ENCODE measurements at places on chromosomes 12 and 14.

- DNase-seq = peak; percentile 54
Observed at GRCh38 chr12:69935651-69936100, 110.6 kb downstream of the MYRFL start.

GRCh38 chr12:109098183-109098604 is 797 bp downstream of the UNG start:
- DNase-seq = no peak

- DNase-seq = no peak
Observed at GRCh38 chr14:96088911-96089310, 49.7 kb downstream of the C14orf132 start.

- DNase-seq = no peak
Observed at GRCh38 chr12:26846416-26846815, 13.4 kb upstream of the ITPR2 start.

DNA sequence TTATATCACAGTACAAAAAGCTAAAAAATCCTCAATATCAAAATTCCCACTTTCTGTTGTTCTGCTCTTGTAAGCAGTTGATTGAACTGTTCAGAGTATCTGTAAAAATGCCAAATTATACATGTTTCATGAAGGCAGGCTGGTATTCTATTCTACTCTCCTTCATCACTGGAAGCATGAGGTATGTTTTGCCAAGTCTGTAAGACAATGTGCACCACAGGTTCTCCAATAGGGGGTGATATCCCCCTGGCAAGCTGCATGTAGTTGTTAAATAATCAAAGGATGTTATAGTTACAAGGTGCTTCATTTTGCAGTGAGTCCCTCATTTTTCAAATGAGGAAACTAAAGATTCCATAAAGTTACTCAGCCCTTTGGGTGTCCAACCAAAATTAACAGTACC is 15.1 kb upstream of the NEK9 start:
- peak; percentile 16 for DNase-seq

DNA sequence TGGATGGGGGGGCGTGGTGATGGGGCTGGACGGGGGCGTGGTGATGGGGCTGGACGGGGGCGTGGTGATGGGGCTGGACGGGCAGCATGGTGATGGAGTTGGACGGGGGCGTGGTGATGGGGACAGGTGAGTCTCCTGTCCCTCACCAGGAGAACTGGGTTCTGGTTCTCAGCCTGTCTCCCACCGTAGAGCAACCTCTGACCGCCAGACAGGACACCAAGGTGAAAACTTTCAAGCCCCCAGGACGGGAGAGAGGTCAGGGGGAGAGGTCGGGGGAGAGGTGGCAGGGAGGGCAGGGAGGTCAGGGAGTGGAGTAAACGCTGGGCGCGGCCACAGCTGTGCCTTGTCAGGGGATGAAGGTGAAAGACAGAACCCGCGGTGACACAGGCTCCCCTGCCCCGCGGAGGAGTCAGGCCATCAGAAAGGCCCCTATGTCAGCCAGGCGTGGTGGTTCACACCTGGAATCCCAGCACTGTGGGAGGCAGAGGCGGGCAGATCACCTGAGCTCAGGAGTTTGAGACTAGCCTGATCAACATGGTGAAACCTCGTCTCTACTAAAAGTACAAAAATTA is 84.6 kb downstream of the GALNT9 start:
- no peak for DNase-seq

- no peak for DNase-seq
Observed at GRCh38 chr12:112812600-112813406, 21.3 kb downstream of the RPH3A start.

GRCh38 chr14:79629411-79630287 is 581.7 kb downstream of the DIO2 start:
- DNase-seq = no peak

- DNase-seq = peak; percentile 35
Observed at GRCh38 chr12:91663310-91663709, 480.7 kb upstream of the DCN start.

DNA sequence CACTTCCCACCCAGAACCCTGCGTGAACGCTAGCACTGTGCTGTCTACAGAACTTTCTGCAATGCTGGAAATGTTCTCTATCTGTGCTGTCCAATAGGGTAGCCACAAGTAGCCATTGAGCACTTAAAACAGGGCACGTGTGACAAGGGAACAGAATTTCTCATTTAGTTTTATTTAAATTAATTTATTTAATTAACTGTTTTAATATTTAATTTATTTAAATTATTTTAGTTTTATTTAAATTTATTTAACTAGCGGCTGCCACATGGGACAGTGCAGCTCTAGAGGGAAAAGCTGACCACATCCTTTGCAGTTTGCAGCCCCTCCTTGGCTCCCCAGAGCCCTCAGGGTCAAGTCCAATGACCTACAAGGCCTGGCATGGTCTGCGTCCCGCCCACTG is 35.0 kb upstream of the CORO1C start:
- DNase-seq = no peak

- no peak for DNase-seq
Observed at GRCh38 chr14:32779840-32780239, 158.8 kb upstream of the NPAS3 start.

DNA sequence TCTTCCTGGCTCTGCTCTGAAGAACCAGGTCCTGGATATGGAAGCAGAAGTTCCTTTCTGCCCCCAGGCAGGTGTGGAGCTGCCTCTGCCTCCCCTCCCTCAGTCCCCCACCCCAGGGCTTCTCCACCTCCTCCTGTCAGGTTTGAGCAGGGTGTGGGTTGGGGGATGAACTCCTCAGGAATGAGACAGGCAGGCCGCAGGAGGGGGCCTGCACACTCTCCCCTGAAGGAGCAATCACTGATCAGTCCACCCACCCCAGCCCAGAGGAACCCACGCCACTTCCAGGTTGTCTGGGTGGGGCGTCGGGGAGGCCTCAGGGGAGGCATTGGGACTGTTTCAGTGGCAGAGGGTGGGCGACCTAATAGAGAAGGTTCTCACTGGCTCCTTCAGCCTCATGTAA is 26.6 kb downstream of the FAIM2 start:
- DNase-seq = no peak

DNA sequence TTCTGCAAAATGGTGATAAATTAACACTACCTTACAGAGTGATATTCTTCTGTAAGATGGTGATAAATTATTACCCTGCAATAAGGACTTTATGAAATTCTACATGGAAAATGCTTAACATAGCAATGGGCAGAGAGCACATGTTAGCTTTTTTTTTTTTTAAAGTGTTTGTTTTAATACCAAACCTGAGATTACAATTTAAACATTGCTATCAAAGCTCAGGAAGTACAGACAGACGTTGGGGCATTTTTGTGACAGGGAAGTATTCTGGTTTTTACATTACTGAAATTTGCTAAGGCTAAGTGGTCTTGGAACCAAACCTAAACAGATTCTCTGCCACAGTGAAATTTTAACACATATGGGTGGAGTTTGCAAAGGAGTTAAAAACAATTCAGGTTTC is 133.1 kb downstream of the FGD4 start:
- DNase-seq = no peak

GRCh38 chr12:5713599-5714081 is 231.4 kb downstream of the ANO2 start:
- no peak for DNase-seq

DNA sequence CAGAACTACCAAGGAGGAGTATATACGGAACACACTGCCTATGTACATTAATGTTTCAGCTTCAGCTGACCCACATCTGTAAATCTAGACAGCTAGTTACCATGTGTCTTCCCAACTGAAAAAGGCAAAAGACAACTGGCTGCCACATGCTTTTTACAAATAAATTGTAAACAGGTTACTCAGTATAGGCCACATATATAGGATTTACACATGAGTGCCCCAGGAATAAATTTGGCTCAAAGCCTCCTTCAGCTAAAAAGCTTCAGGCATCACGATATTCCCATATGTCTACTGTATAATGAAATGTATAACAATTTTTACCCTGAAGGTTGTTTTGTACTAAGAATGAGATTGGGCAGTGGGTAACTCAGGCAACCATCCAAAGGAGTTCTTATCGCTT is 175.9 kb upstream of the BMP4 start:
- no peak for DNase-seq

- no peak for DNase-seq
Observed at GRCh38 chr12:51922762-51923505, 15.6 kb downstream of the ACVRL1 start.

DNA sequence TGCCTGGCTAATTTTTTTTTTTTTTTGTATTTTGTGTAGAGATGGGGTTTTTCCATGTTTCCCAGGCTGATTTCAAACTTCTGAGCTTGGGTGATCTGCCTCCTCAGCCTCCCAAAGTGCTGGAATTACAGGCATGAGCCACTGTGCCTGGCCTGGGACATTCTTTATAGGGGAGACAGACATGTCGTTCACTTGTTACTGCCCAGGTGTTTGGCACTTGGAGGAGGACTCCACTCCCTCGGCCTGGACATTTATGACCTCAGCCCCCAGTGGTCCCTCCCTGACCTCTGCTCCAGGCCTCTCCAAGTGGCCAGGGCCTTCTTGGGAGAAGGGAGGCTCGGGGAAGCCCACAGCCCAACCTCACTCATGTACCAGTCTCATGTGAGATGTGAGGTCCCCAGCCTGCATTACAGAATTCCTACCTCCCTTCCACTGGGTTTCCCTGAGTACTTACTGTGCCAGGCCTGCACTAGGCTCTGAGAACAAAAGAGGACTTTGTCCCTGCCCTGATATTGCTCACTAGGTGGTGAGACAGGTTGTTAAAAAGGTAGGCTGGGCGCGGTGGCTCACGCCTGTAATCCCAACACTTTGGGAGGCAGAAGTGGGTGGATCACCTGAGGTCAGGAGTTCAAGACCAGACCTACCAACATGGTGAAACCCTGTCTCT is 9.7 kb upstream of the POP5 start:
- no peak for DNase-seq

DNA sequence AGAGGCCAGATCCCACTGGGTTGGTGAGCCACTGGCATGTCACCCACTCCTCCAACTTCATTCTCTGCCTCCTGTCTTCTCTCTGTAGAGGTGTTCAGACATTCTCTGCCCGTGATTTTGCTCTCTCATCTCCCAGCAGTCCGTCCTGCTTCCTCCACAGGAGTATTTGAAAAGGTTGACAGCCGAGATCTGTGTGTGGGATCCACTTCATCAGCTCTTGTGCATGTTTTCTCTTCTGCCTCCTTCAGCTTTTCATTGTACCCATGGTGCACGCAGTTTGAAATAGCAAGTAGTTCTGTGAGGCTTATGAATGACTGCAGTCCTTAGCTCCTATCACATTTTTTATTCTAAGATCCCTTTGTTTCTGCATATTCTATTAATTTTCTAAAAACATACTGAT is 34.8 kb downstream of the ZC3H14 start:
- DNase-seq = no peak

DNA sequence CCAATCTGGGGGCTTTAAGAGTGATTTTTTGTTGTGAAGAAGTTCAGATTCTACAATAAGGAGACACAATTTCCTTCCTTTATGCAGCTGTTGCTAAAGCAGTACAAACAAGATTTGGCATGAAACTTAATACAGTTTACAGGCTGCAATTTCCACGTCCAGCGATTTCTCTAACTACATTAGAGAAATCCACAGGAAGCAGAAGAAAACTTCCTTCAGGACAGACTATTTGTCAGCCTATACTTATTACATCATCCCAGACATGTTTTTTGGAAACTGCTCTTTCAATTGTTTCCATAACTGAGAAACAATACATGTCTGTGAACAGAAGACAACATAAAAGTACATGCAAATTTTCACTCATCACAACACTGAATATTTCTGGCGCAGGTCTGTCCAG is 204.3 kb downstream of the TTC7B start:
- DNase-seq = no peak

DNA sequence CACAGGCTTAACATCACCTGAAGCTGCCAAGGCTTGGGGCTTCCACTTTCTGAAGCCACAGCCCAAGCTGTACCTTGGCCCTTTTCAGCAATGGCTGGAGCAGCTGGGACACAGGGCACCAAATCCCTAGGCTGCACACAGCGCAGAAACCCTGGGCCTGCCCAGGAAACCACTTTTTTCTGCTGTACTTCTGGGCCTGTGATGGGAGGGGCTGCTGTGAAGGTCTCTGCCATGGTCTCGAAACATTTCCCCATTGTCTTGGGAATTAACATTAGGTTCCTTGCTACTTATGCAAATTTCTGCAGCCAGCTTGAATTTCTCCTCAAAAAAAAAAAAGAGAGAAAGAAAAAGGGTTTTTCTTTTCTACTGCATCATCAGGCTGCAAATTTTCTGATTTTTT is 219.1 kb downstream of the RPL10L start:
- no peak for DNase-seq

DNA sequence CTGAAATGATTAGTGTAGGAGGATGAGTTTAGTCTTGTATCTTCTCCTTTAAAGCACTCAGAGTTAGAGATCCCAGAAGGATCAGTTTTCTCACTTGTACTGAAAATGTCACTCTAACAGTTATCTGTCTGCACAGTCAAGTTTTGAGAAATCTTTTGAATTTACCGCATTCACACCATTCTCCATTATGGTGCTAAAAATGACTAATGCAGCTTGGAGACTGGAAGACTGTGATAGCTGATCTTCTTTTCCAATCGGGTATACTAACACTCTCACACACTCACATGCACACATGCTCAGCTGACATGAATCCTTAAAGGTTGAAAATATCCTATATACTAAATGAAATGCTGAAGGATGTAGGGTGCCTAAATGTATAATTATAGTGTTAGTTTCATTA is 65.8 kb downstream of the SLC15A5 start:
- no peak for DNase-seq
